ENCODE measurements at places on chromosomes 5 and 9.

DNA sequence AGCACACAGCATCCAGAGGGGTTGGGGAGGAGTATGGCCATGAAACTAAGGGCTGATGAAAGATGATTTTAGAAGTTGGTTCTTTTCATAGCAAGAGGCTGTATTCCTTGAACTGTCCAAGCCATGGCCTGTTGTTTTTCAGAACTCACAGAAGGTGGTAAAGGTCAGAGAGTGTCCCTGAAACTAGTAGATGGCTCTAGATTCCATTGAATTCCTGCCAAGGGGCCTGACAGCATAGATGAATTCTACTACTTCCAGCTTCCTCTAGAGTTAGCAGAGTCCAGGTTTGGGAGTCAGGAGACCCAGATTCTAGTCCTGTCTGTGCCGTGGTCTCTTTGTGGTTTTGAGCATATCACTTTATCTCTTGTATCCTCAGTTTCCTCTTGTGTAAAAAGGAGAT is 101.6 kb downstream of the GRIA1 start:
- H3K27me3 ChIP-seq = no peaks in the 10 kb centered on the region
- no peak overlapping the region for H3K4me3 ChIP-seq
- no peaks in the 10 kb centered on the region for H3K36me3 ChIP-seq
- no peak for DNase-seq

DNA sequence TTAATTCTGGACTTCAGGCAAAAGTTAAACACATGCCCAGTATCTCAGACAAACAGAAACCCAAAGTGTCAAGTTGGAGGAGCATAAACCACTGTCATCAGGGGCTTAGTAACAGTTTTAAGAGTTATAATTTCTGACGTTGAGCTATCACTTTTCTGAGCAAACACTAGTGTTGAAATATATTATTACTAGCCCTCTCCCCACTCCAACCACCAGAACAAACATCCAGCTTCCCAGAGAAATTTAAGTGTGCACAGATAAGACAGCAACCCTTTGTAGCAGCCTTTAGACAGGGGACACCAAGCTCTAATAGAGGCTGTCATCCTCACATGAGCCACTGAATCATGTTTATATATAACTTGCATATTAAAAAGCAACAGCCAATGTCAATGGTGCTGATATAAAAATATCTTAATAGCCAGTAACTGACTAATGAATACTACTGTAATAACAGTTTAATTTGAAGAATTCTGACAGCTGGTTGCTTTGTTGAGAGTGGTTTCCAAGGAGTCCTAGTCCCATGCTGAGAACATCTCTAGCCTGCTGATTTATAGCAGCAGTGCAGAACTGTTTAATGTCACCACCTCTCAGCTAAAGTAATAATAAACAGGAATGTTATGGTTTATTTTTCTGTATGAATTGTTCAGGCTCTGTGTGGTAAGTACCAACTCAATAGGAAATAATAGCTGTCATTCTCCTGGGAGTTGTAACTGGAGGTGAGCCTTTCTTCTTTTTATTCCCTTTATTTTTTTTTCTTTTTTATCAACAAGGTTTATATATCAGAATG is 528.7 kb upstream of the ZNF608 start:
- H3K36me3 ChIP-seq = no peaks in the 10 kb centered on the region
- H3K27me3 ChIP-seq = no peaks in the 10 kb centered on the region
- H3K4me1 ChIP-seq = no peaks in the 10 kb centered on the region
- no peak overlapping the region for H3K4me3 ChIP-seq
- H3K27ac ChIP-seq = no peak overlapping the region
- DNase-seq = no peak

DNA sequence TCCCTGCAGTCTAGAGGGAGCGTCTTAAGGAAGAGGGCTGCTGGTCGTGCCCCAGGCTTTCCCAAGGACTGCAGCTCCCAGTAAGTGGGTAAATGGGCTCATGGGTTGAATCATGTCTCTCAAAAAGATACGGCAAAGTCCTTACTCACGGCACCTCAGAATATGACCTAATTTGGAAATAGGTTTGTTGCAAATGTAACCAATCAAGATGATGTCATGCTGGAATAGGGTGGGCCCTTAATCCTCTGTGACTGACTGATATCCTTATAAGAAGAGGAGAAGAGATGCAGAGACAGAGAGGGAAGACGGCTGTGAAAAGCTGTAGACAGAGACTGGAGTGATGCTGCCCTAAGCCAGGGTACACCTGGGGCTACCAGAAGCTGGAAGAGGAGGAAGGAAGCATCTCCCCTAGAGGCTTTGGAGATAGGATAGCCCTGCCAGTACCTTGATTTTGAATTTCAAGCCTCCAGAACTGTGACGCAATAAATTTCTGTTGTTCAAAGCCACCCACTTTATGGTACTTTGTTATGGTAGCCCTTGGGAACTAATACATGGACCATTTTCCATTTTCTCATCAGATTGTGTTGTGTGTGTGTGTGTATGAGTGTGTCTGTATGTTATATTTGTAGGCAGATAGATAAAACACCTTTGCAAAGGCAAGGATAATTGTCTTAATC is 15.0 kb downstream of the GALNT10 start:
- no peaks in the 10 kb centered on the region for H3K27me3 ChIP-seq
- DNase-seq = no peak
- no peak overlapping the region for H3K27ac ChIP-seq
- no peak overlapping the region for H3K4me3 ChIP-seq
- no peaks in the 10 kb centered on the region for H3K36me3 ChIP-seq

- no peaks in the 10 kb centered on the region for H3K4me1 ChIP-seq
- H3K27me3 ChIP-seq = no peaks in the 10 kb centered on the region
- H3K4me3 ChIP-seq = no peak overlapping the region
- 0 out of 2 replicates have a peak, but pooled peaks cover 5% of the 10 kb centered on the region for H3K36me3 ChIP-seq
Observed at GRCh38 chr9:121895818-121896544, 197.1 kb downstream of the TTLL11 start.

- no peaks in the 10 kb centered on the region for H3K27me3 ChIP-seq
- DNase-seq = peak; percentile 22
- no peaks in the 10 kb centered on the region for H3K4me1 ChIP-seq
- no peak overlapping the region for H3K27ac ChIP-seq
- H3K36me3 ChIP-seq = no peaks in the 10 kb centered on the region
- H3K4me3 ChIP-seq = no peak overlapping the region
Observed at GRCh38 chr5:174310706-174311105, 265.2 kb downstream of the NSG2 start.

- H3K4me3 ChIP-seq = no peak overlapping the region
- H3K4me1 ChIP-seq = no peaks in the 10 kb centered on the region
- H3K27me3 ChIP-seq = no peaks in the 10 kb centered on the region
- no peak overlapping the region for H3K27ac ChIP-seq
- no peak for DNase-seq
- 0 out of 2 replicates have a peak, but pooled peaks cover under 1% of the 10 kb centered on the region for H3K36me3 ChIP-seq
Observed at GRCh38 chr5:179120421-179120861, 60.3 kb downstream of the ZNF354C start.

GRCh38 chr9:4152101-4152600 is 147.7 kb downstream of the GLIS3 start:
- H3K4me3 ChIP-seq = no peak overlapping the region
- H3K4me1 ChIP-seq = no peaks in the 10 kb centered on the region
- H3K27ac ChIP-seq = no peak overlapping the region
- no peaks in the 10 kb centered on the region for H3K27me3 ChIP-seq
- DNase-seq = no peak

GRCh38 chr9:99385814-99386279 is 163.8 kb downstream of the SEC61B start:
- no peak overlapping the region for H3K4me3 ChIP-seq
- no peaks in the 10 kb centered on the region for H3K4me1 ChIP-seq
- DNase-seq = no peak
- no peaks in the 10 kb centered on the region for H3K36me3 ChIP-seq
- H3K27ac ChIP-seq = no peak overlapping the region

- H3K27me3 ChIP-seq = no peaks in the 10 kb centered on the region
- peaks cover 21% of the 10 kb centered on the region for H3K36me3 ChIP-seq
Observed at GRCh38 chr5:148005788-148006520, 57.8 kb upstream of the SPINK5 start.

DNA sequence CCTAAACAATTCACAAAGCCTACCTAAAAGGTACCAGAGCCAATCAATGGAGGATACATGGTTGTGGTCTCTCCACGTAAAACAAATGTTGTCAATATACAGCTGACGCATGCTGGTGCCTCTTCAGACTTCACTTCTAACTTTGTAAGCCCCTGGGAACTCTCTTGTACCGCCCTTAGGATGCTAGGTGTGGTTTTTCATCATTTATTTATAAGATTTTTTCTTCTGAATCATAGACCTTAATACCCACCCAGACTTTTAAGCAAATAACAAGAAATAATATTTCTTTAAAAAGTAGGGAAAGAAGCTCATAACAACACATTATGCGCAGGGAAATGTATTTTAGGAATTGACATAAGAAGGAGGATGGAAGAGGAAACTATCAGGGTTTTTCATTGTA is 33.0 kb downstream of the SSBP2 start:
- no peaks in the 10 kb centered on the region for H3K4me1 ChIP-seq
- no peak overlapping the region for H3K27ac ChIP-seq
- DNase-seq = no peak
- H3K36me3 ChIP-seq = no peaks in the 10 kb centered on the region
- no peaks in the 10 kb centered on the region for H3K27me3 ChIP-seq

GRCh38 chr9:109448223-109448622 is 49.9 kb downstream of the PTPN3 start:
- no peak overlapping the region for H3K4me3 ChIP-seq
- no peak overlapping the region for H3K27ac ChIP-seq
- no peaks in the 10 kb centered on the region for H3K4me1 ChIP-seq

GRCh38 chr5:97111004-97111403 is 31.4 kb downstream of the LIX1 start:
- no peak overlapping the region for H3K27ac ChIP-seq
- no peaks in the 10 kb centered on the region for H3K36me3 ChIP-seq
- no peaks in the 10 kb centered on the region for H3K4me1 ChIP-seq
- H3K4me3 ChIP-seq = no peak overlapping the region
- H3K27me3 ChIP-seq = no peaks in the 10 kb centered on the region

Measured in H9 (cell line).